ENCODE measurements at places on chromosomes 6 and 20.

GRCh38 chr6:1658212-1659005 lies 48.7 kb downstream of the FOXC1 start:
- no peak for DNase-seq

- DNase-seq = no peak
These were observed 2.8 kb downstream of the HLA-F start for GRCh38 chr6:29726001-29726400.

GRCh38 chr6:112018619-112019416 lies 35.1 kb upstream of the CCN6 start:
- DNase-seq = no peak

GRCh38 chr6:106125925-106126435 lies 39.8 kb downstream of the PRDM1 start:
- DNase-seq = no peak

- no peak for DNase-seq
These were observed 14.4 kb downstream of the RARS2 start for GRCh38 chr6:87575423-87575822.

- DNase-seq = no peak
These were observed 144.5 kb downstream of the MAP3K7 start for GRCh38 chr6:90442366-90442765.

GRCh38 chr6:116287689-116288282 lies 8.1 kb upstream of the TSPYL1 start:
- no peak for DNase-seq

DNA sequence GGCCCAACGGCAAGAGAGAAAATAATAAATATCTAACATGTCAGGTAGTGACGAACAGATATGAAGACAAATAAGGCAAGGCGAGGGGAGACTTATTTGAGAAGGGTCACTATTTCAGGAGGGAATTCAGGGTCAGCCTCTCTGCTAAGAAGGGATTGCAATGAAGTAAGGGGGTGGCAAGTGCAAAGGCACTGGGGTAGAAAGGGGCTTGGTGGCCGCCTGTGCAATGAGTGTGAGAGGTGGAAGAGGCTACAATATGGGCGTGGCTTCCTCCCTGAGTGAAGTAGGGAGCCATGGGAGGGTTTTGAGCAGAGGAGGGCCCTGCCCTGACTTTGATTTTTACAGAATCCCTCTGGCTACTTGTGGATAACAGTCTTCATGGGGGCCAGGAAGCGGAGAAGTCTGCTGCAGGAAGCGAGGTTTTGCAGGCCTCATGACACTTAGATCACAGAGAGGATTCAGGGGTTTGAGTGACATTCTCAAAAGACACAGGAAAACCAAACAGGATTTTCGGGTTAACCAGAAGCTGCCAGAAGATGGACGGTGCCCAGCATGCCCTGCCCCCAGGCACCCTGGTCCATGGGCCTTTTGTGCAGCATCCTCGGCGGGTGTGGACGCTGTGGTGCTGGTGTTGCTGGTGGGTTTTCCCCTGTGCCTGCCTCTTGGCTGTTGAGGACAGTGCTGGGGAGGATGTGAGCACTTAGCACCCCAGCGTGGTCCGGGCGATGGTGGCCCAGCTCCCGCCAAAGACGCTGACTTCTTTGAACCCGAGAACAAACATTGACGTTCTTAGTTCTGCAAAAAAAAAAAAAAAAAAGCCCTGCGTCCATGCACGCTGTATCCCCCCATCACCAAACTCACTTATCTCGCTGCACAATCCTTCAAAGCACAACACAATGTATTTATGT lies 124.2 kb upstream of the PTPN1 start:
- DNase-seq = no peak

- no peak for DNase-seq
These were observed 64.2 kb downstream of the LAMP5 start for GRCh38 chr20:9578594-9578993.

- DNase-seq = no peak
These were observed 19.4 kb upstream of the SCUBE3 start for GRCh38 chr6:35194390-35194789.

- no peak for DNase-seq
These were observed 31.9 kb downstream of the ZBTB2 start for GRCh38 chr6:151359486-151359885.

- no peak for DNase-seq
These were observed at the start of gene ATAT1 for GRCh38 chr6:30626484-30627366. Gene ATAT1 (plus strand): TSS chr6:30626874.

DNA sequence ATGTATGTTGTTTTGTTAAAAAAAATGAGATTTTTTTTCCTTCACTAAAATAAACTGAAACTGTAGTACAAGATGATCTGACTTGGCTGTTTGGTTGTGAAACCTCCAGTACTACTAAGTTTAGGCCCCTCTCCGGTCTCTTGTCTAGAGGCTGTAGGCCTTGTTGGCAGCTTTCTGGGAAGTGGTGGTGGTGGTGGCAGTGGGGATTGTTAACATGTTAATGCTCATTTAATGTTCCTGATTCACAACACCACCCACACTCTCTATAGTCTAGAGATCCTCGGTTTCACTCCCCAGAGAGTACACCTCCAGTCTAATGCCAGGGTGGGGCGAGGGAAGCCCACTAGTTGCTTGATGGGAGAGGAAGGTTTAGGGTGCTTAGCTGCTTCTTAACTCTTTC lies 24.1 kb downstream of the STK4 start:
- DNase-seq = no peak

- no peak for DNase-seq
These were observed 6.2 kb downstream of the SEL1L2 start for GRCh38 chr20:13984211-13984610.

Measured in cortex of kidney (tissue), 1 donor.